ENCODE measurements at places on chromosomes 7 and 10.

DNA sequence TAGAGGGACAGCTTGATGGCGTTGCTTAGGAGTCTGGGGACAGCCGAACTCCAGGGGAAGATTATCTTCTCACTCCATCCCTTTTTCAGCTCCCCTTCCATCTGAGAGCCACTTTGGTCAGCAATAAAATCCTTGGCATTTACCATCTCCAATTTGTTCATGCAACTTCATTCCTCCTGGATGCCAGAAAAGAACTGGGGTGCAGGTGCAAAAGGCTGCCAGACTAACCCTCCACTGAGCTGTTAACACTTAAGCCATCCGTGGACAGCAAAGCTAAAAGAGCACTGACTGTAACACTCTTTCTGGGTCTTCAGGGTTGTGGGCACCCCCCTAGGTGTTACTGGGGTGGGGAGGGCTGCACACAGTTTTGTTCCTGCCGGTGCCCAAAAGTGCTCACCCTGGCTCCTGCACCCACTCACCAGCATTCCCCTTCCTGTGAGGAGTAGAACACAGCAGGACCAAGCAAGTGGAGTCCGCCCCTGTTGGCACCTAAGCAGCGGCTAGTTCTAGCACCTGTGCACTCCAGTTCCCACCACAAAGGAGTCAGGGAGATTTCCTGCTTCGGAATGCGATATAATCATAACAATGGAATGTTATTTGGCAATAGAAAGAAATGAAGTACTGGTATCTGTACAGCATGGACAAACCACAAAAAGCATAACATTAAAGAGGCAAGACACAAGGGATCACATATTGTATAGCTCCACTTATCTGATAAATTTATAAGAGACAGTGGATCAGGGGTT is 95.1 kb downstream of the NPY start:
- H3K4me3 ChIP-seq = no peak overlapping the region
- no peak for DNase-seq
- no peaks in the 10 kb centered on the region for H3K27me3 ChIP-seq
- no peak overlapping the region for H3K27ac ChIP-seq
- H3K4me1 ChIP-seq = no peaks in the 10 kb centered on the region

- no peaks in the 10 kb centered on the region for H3K4me1 ChIP-seq
- no peak overlapping the region for H3K4me3 ChIP-seq
- H3K36me3 ChIP-seq = no peaks in the 10 kb centered on the region
- H3K27ac ChIP-seq = no peak overlapping the region
- no peaks in the 10 kb centered on the region for H3K27me3 ChIP-seq
- DNase-seq = no peak
These were observed 278.5 kb upstream of the BMPER start for GRCh38 chr7:33626869-33627268.

DNA sequence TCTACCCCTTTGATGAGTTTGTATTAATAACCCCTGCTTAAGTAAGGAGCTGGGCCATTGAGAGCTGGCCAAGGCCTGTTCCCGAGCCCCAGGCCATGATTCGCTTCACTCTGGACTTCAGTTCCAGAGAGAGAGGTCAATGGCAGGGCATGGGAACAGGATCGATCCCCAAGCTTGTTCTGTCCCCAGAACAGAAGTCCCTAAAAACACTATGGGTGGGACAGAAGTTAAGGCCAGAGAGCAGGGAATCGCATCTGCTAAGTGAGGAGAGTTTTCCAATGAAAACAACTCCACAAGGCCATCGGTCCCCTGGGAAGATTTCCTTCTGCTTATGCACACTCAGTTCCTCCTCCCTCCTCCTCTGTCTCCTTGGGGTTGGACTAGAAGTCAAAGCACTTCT is 159.6 kb downstream of the LSM5 start:
- H3K36me3 ChIP-seq = no peaks in the 10 kb centered on the region
- no peak for DNase-seq
- no peaks in the 10 kb centered on the region for H3K27me3 ChIP-seq

DNA sequence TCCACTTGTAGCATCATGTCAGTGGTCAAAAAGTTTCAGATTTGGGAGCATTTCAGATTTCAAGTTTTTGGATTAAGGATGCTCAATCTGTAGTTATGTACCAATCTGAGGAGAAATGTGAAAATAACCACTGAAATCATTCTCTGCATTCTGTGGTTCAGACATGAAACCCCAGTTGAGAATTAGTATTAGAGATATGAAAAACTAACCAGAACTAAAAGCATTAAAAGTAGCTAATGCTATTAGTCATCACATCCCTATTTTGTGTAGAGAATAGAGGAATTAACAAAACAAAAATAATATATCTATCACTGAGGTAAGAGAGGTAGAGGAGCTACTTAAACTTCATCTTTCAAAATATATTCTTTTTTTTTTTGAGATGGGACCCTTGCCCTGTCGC is 28.0 kb downstream of the MICU1 start:
- no peaks in the 10 kb centered on the region for H3K4me1 ChIP-seq
- no peak overlapping the region for H3K4me3 ChIP-seq
- DNase-seq = no peak
- H3K36me3 ChIP-seq = no peaks in the 10 kb centered on the region
- H3K27me3 ChIP-seq = no peaks in the 10 kb centered on the region

- no peaks in the 10 kb centered on the region for H3K27me3 ChIP-seq
- no peak overlapping the region for H3K27ac ChIP-seq
- H3K4me1 ChIP-seq = no peaks in the 10 kb centered on the region
- DNase-seq = no peak
- H3K4me3 ChIP-seq = no peak overlapping the region
These were observed 62.9 kb downstream of the SLC29A4 start for GRCh38 chr7:5345671-5346070.

- H3K4me3 ChIP-seq = no peak overlapping the region
- DNase-seq = no peak
- no peaks in the 10 kb centered on the region for H3K27me3 ChIP-seq
These were observed 8.1 kb downstream of the CCDC6 start for GRCh38 chr10:59898125-59898835.

DNA sequence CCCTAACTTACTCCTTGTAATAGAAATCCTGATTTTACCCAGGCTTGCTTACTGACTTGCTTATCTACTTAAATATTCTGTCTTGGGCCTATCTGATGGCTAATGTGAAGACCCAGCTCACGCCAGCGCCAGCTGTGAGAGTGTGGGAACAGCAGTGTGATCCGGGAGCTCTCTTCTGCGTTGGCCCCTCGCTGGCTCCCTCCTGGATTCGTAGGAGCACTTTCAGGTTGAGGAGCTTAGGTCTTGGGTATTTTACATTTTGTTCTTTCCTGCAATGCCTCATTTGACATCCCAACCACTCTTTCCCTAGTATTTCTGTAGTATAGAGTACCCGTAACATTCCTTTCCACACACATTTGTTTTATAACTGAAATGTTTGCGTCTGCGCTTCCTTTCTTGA is 51.7 kb downstream of the CREM start:
- no peaks in the 10 kb centered on the region for H3K36me3 ChIP-seq
- no peak overlapping the region for H3K4me3 ChIP-seq
- H3K27ac ChIP-seq = no peak overlapping the region
- DNase-seq = no peak

DNA sequence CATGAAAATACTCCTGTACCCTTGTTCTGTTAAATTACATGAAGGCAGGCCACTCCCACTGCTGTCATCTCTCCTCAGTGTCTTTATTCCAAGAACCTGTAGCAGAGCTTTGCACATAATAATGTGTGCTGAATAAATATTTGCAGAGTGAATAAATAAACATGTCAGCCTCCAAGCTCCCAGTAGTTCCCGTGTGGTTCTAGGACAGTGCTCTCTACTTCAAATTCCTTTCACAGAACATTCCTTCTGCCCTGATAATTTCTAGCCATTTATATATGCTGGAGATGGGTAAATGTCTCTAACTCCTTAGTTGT is 20.3 kb upstream of the HYAL4 start:
- no peak for DNase-seq
- H3K27me3 ChIP-seq = no peaks in the 10 kb centered on the region
- H3K27ac ChIP-seq = no peak overlapping the region

- no peak overlapping the region for H3K27ac ChIP-seq
- H3K27me3 ChIP-seq = no peaks in the 10 kb centered on the region
- DNase-seq = no peak
- H3K4me3 ChIP-seq = no peak overlapping the region
- H3K36me3 ChIP-seq = no peaks in the 10 kb centered on the region
- no peaks in the 10 kb centered on the region for H3K4me1 ChIP-seq
These were observed 181.0 kb upstream of the TMEM106B start for GRCh38 chr7:12030116-12030515.

DNA sequence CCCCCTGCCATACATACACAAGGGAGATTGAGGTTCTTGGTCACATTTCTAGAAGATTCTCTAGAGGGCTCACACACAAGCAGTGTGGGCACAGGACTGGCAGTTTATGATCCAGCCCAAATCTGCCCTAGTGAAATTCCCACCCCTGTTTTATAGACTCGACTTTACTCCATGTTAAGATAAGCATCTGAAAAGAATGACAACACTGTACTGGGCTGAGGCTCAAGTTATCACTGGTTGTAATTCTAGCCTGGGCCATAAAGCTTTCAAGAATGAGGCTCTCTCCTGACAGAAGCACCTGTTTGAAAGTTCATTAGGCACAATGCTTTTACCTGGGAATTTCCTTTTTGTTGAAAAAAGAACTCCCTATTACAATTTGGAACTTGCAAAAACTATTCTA is 195.6 kb upstream of the GLI3 start:
- DNase-seq = no peak
- no peaks in the 10 kb centered on the region for H3K36me3 ChIP-seq
- H3K4me1 ChIP-seq = no peaks in the 10 kb centered on the region
- H3K27me3 ChIP-seq = no peaks in the 10 kb centered on the region
- H3K4me3 ChIP-seq = no peak overlapping the region
- no peak overlapping the region for H3K27ac ChIP-seq

DNA sequence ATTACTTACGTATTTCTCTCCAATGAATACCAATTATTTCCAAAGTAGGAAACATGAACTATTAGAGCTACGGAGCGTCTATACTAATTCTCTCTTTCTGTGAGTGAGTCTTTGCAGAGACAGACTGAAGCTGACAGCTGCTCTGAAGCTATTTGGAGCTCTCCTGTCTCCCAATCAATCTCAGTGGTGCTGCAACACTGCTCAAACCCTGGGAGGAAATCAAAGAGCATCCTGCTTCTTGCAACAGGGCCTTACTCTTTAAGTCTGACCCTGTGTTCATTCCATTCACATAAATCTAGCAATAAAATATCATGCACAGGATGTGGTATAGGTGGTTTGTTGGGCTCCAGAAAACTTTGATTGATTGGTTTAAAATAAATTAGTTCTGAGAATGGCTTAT is 685.7 kb upstream of the IGFBP3 start:
- H3K36me3 ChIP-seq = no peaks in the 10 kb centered on the region
- no peaks in the 10 kb centered on the region for H3K27me3 ChIP-seq
- DNase-seq = no peak
- H3K27ac ChIP-seq = no peak overlapping the region
- H3K4me3 ChIP-seq = no peak overlapping the region

- H3K27me3 ChIP-seq = no peaks in the 10 kb centered on the region
- no peak overlapping the region for H3K4me3 ChIP-seq
- H3K27ac ChIP-seq = no peak overlapping the region
- no peak for DNase-seq
These were observed 61.4 kb downstream of the FRMPD2 start for GRCh38 chr10:48213047-48213446.

- no peaks in the 10 kb centered on the region for H3K27me3 ChIP-seq
- H3K4me3 ChIP-seq = no peak overlapping the region
- no peak for DNase-seq
- no peaks in the 10 kb centered on the region for H3K4me1 ChIP-seq
These were observed 13.5 kb downstream of the ATP5MK start for GRCh38 chr10:103382769-103383168.

DNA sequence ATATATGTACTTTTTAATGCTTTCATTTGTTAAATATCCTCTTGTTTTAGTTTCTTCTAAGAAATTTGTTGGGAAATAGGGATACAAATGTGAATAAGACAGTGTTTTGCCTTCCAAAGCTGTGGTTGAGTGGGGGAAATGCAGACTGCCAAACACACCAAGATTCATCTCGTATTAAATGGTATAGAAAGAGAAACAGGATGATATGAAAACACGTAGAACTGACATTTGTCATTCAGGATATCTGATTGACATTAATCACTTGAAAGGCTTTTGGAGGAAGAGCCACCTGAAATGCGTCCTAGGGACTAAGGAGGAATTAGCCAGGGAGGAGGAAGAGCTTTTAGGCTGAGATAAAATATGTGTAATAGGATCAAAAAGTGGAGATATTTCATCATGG is 287.4 kb upstream of the SEMA3C start:
- H3K27me3 ChIP-seq = no peaks in the 10 kb centered on the region
- H3K4me3 ChIP-seq = no peak overlapping the region
- no peaks in the 10 kb centered on the region for H3K36me3 ChIP-seq
- H3K27ac ChIP-seq = no peak overlapping the region
- DNase-seq = no peak

DNA sequence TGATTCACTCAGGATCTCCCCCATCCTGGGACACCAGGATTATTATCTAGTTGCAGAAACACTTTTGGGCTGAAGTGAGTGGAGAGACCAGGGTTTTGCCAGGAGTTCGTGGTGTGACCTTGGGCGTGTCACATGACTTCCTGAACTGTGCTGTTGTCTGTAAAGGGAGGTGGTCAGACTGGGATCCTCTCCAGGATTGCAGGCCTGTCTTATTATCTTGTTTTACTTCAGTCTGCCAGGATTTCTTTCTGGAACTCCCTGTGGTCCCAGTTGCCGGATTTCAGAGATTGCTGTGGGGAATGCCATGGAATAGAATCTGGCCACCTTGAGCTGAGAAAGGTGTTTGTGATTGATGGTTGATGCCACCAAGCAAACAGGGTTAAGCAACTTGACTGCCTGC is 35.8 kb downstream of the CRCP start:
- H3K4me3 ChIP-seq = no peak overlapping the region
- no peaks in the 10 kb centered on the region for H3K4me1 ChIP-seq
- no peaks in the 10 kb centered on the region for H3K27me3 ChIP-seq

DNA sequence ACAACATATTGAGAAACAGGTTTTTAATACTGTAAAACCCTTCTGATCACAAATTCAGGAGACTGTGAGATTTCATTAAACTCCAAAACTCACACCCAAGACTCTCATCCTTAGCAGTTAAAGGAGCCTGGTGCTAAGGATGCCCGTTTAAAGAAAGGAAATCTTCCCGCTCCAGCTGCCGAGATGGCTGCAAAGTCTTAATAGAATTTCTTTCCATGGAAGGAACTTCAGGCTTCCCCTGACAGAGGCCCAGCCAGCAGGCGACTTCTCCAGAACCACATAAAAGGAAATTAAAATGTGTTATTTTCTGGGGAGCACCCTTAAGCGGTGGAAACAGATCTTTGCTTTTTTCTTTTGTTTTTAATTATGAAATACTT is 104.7 kb upstream of the CHST15 start:
- no peak overlapping the region for H3K27ac ChIP-seq
- no peak overlapping the region for H3K4me3 ChIP-seq
- no peak for DNase-seq
- H3K36me3 ChIP-seq = no peaks in the 10 kb centered on the region
- no peaks in the 10 kb centered on the region for H3K4me1 ChIP-seq

- no peak overlapping the region for H3K4me3 ChIP-seq
- no peaks in the 10 kb centered on the region for H3K27me3 ChIP-seq
- no peak for DNase-seq
- H3K4me1 ChIP-seq = no peaks in the 10 kb centered on the region
- H3K27ac ChIP-seq = no peak overlapping the region
These were observed 97.0 kb upstream of the FAM20C start for GRCh38 chr7:95180-95862.

GRCh38 chr7:73888959-73889358 is 28.0 kb downstream of the TMEM270 start:
- H3K36me3 ChIP-seq = no peaks in the 10 kb centered on the region
- no peak overlapping the region for H3K27ac ChIP-seq
- no peak overlapping the region for H3K4me3 ChIP-seq
